NCI-H2029 treated with DMSO at 0.1 percent for 48 hours (cell line): ENCODE measurements at places on chromosomes 7 and 10.

DNA sequence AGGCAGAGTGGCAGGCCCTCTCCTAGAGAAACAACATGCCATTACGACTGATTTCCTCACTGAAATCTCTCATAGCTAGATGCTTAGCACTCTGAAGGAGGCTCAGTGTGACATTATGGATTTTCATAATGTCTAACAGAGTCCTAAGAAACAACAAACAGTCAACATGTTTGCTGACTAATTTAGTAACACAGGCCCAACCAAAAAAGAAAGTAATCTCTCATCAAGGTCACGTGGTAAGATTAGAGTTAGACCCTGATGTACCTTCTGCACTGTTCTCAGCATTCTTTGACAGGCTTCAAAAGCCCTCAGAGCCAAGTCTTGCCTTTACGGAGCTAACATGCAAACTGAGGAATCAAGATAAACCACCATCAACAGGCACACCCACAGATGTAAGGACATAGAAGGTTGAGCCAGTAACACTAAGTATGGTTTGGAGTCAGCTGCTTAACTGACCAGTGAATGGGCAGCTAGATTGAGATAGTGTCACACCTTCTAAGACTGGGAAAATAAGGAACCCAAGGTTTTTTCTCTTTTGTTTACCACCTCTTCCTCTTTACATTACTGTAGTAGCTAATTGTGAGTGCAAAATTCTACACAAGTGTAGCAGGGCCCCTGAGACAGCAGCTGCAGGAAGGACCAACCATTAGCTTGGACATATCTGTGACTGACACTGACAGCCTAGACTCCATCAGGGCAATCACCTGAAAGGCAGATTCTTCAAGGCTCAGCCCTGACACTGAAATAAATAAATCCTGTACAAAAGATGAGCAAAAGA, 15.3 kb upstream of the KCNIP2 start:
- DNase-seq = no peak

GRCh38 chr7:80977751-80978150, 58.9 kb upstream of the SEMA3C start:
- no peak for DNase-seq

- no peak for DNase-seq
Measured at GRCh38 chr7:28754027-28754426, 204.1 kb downstream of the TRIL start.

DNA sequence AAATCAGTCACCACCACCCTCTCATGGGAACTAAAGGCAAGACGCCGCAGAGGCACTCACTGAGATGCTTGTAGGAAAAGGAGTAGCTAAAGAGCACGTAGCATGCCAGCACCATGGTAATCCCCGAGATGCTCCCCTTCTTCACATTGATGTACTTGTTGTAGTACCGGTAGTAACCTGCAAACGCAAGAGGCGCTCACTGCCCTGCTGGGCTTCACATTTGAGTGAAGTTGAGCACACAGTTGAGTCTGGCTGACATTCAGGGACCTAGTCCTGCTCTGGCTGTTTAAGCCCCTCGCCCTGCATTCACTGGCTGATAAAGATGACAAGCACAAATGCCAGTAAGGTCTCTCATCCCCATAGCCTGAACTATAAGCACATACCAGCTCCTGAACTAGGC, 6.9 kb downstream of the ATP5MF start:
- no peak for DNase-seq

DNA sequence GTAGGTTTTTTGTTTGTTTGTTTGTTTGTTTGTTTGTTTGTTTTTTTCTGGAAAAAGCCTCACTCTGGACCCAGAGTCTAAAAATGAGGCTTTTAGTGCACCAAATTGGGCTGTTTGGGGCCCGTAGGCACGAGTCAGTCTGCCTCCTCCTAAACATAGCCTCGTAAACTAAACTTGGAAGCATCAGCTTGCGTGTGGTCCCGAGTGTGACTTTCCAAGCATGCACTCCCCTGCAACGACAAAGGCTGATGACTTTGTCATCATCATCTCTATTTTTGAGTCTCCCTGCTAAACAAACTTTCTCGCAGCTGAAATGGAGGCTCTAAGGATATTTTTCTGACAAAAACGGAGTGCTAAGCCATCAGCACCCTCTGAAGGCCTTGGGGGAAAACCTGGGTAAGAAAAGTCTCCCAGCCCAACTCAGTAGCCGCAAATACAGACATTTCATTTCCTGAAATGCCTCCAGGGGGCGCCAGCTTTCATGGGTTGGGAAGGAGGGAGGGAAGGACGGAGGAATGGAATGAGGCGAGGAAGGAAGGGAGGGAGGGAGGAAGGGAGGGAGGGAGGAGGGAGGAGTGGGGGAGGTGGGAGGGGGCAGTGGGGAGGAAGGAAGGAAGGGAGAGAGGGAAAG, 245.9 kb downstream of the KCNMA1 start:
- no peak for DNase-seq

GRCh38 chr7:1187127-1187526, 27.1 kb upstream of the ZFAND2A start:
- no peak for DNase-seq

DNA sequence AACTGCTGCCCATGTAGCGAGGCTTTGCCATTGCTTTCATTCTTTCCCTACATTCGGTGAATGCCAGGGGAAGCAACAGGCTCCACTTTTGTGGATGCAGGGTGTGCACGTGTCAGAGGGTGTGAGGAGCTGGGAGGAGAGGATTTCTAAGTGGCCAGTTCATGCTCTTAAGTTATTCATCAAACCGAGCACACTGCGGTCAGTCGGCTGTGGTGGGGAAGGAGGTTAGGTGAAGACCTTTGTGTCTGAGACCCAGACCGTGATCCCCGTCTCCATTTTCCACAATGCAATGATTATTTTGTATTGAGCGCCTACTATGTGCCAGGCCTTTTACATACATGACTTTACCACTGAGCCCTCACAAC, 438.6 kb upstream of the GALNT17 start:
- no peak for DNase-seq

DNA sequence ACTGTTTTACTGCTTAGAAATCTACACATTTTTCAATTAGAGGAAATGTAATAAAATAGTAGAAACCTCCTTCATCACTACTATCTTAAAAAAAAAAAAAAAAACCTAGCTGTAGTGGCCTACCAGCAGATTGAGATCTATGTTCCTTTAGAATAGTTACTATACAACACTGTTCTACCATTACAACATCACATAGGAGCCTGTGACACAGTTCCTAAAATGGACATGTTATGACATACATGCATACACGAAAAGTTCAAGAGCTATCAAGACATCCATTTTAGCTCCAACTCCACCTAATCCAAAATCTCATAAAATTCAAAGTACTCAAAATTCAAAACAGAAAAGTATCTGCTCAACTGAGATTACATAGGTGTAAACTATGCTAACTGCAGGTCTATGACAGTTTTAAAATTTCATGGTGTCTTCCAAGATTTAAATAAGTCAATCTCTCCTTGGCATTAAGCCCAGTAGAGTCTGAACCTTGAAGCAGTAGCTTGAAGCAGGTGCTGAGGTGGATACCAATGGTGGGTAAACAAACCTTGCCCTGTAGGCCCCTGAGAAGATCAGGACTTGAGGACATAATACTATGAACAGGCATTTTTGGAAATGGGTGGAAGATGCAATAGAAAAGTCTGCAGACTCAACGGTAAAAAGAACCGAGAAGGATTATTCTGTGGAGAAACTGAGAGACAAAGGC, 17.0 kb downstream of the CACUL1 start:
- DNase-seq = no peak

DNA sequence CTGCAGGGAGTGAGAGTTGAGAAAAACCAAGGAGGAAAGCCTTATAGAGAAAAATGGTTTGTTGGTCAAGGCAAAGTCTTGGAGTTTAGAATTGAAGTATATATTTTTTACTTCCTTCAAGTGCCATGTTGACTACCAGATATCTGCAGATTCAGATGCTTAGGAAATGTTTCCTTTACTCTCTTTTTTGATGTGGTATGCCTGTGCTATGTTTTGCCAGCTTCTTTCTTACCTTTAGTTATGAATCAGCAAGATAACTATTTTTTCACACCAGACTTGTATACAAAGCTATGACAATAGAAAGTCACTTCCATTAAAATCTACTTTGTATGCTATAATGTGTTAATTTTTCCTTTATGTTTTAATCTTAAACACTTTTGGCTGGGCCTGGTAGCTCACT, 3.6 kb downstream of the R3HCC1L start:
- no peak for DNase-seq

GRCh38 chr10:58859526-58859925, 316.9 kb upstream of the PHYHIPL start:
- no peak for DNase-seq

- DNase-seq = no peak
Measured at GRCh38 chr10:122674781-122675180, 24.9 kb downstream of the C10orf120 start.

- no peak for DNase-seq
Measured at GRCh38 chr7:31683445-31684225, 3.4 kb upstream of the PPP1R17 start.

DNA sequence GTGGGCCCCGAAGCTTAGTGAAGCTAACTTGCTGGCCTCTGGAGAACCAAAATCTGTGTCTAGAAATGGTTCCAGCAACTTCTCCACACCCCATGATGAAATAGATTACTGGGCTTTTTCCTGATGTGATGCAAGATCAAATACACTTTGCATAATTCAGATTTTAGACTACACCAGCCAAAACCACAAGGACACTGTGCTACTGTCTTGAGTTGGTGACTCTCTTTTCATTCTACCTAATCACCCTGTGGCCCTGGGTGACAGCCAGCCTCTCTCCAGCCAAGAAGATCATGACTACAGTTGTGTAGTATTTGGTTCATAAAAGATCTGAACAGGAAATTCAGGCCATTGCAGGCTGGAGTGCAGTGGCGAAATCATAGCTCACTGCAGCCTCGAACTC, 22.2 kb downstream of the AZGP1 start:
- DNase-seq = no peak

DNA sequence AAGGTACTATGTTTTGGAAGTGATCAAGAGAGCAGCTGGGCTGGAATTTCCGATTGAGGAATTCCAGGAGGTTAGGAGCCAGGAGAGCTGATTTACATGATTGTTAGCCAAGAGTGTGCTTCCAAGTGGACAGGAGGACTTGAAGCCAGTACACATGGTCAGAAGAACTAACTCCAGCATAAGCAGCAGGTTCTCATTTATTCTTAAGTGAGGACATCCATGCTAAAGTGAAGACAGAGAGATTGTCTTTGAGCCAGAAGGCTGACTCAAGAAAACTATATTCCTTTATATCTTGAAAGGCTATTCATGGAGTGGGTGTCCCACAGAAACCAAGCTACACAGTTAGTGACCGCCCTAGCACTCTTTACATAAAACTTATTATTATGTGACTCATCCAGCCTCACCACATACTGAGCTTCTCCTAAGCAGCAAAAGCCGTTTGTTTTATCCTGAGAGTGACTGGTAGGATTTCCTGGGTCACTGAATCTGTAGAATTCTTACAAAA, 56.7 kb upstream of the SEMA3A start:
- no peak for DNase-seq
